ENCODE measurements at places on chromosomes 13 and 19.

DNA sequence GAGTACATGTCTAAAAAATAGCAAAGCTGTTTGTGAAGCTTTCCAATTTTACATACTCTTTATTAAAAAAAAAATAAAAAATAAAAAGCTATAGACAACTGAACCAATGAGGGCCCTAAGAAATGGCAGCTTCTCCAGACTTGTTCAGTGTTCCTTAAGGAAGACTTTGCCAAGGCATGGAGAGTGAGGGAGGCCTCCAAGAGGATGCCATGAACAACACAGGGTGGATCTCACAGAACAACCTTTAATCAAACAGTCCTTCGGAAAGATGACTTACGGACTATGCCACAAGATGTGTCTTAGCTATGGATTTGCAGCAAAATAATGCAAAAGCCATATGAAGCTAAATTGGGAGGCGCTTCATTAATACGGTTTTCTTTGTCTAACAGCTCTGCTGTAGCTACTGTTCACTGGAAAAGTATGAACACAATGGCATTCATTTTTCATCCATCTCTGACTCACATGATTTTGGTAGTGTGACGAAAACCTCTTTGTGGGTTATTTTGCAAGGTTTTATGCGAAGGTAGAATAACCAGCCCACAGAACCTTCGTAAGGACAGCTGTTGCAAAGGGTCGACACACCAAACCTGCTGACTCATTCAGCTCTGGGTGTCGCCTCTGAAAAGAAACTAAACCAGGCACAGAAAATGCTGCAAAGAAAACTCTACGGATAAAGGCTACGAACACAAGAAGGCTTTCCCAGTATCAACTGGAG is 27.7 kb downstream of the EFNB2 start:
- no peak for DNase-seq

DNA sequence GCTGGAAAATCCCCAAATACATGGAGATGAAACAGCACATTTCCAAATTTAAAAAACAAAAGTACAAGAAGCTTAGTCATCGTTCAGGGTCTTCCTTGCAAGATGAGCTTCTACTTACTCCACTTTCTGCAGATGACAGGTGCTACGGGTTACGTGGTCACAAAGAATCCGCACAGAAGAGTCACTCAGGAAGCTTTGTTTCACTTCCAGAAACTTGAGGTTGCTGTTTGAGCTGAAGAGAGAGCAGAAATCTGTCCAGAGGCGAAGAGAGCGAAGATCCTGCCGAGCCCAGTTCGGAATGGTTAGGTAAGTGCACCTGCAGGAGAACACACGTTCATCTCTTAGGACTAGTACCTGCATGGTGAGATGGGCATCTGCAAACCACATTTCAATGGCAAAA is 9.4 kb downstream of the NLRP7 start:
- DNase-seq, result no peak

- DNase-seq, result no peak
These were observed 4.1 kb upstream of the C1QTNF9B start for GRCh38 chr13:23901365-23901764.

DNA sequence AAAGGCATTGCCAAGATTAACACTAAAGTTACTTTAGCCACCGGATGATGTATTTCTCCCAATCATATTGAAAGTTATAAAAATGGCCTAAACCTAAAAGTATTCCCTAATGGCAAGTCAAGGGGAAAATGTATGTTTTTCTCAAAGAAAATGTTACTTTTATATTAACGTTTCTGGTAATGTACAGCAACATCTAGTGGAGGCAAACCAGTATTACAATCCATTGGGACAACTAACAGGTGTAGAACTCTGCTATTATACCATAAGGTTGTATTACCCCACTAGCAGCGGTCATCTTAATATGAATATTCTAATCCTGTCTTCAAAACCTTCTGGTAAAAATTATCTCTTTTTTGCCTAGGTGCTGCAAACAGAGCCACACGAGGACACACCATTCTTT is 69.2 kb downstream of the ZNF100 start:
- peak; percentile 75 for DNase-seq

DNA sequence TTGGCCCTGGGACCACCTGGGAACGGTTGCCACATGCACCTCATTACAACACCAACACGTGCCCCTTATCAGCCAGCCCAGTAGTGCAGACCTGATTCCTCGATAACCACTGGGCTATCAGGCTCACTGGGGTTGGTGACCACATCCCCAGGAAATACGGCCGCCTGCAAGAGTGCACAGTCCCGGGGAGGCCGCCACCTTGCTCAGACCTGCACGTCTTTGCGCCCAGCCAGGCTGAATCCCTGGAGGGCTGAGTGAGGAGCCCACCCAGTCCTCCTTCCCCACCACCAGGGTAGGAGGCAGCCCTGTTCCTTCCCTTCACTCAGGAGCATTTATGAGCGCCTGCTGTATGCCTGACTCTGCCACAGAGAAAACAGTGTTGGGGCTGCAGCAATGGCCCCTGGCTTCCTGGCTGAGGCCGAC is 67.8 kb downstream of the CEBPG start:
- no peak for DNase-seq

- DNase-seq, result no peak
These were observed 33.9 kb downstream of the KL start for GRCh38 chr13:33050161-33050560.

- no peak for DNase-seq
These were observed 177.3 kb upstream of the SLC10A2 start for GRCh38 chr13:103243495-103243894.

DNA sequence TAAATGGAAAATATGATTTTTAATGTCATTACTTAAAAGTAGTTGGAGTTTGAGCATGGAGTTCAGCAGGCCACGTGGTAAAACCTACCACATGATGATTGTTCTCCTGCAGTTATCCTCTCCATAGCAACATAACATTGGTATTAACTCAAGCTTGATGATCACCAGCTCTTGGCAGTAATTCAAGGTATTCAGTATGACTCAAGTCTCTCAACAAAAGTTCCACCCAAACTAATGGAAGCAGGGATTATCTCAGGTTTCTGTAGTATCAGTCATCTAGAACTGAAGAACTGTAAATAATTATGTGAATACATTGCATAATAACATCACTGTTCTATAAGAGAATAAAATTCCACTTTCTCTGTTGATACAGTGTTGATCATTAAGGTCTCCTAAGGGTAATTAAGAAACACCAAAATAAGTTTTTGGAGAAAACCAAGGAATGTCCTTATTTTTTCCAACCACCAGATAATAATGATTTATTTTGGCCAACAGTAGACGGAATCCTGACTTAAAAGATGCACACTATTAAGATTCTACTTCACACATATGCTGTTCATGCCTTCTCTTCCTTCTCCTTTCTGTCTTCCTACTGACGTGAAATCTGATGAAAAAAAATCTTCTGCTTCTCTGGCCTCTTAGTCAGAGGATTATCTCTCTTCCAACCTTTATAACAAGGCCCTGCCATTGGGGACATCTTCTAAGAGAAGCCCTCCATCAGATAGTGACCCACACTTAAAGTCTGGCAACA is 1092.3 kb downstream of the EFNB2 start:
- DNase-seq, result peak; percentile 33

DNA sequence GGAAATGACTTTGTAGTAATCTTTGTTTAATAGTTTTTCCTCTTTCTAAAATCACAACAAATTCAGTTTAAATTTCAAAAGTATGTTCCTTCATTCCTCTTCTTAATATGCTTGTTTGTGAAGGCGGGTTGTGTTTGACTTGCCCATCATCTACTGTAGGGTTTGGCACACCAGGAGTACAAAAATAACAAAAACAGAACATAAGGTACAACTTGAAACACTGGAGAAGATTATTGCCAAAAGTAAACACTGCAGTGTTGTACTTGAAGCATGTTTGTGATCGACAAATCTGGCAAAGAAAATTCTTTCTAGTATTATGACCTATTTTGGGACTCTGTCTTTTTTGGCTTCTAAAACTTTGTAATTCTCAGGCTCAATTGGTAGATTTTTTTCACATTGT is 518.6 kb downstream of the SLITRK5 start:
- no peak for DNase-seq

- peak; percentile 27 for DNase-seq
These were observed 44.8 kb downstream of the FLT1 start for GRCh38 chr13:28449826-28450773.

DNA sequence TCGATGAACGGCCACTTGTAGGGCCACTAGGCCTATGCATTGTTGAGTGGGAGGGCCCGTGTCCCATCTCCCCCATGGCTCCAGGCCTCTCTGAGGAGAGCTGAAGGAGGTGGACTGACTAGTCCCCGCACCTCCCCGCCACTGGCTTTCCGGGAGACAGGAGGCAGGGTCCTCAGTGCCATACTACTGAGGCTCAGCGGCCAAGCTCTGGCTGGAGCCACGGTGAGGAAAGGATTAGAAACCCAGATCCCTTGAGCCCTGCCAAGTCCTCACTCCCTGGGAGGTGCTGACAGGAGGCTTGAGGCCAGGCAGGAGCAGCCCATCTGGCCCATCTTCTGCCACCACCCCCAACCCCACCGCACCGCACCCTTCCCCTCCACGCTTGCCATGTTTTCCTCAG is 29.0 kb downstream of the CCDC8 start:
- no peak for DNase-seq

- no peak for DNase-seq
These were observed 29.5 kb downstream of the ZNF490 start for GRCh38 chr19:12581100-12581499.

DNA sequence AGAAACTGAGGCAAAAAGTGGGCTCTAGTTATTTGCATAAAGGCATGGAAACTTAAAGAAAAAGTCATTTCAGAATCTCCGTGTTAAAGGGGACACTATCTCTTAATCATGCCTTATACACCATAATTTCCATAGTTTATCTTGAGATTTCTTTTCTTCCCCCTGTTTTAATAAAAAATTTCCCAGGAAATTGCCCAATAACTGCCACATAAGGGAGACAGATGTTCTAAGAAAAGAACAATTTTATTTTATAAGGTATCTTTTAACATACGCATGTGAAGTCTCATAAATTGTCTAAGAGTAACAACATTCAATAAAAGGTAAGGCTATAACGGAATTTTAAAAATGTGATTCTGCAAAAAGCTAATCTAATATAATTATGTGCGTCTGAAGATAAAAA is 371.3 kb downstream of the IRS2 start:
- DNase-seq, result no peak

DNA sequence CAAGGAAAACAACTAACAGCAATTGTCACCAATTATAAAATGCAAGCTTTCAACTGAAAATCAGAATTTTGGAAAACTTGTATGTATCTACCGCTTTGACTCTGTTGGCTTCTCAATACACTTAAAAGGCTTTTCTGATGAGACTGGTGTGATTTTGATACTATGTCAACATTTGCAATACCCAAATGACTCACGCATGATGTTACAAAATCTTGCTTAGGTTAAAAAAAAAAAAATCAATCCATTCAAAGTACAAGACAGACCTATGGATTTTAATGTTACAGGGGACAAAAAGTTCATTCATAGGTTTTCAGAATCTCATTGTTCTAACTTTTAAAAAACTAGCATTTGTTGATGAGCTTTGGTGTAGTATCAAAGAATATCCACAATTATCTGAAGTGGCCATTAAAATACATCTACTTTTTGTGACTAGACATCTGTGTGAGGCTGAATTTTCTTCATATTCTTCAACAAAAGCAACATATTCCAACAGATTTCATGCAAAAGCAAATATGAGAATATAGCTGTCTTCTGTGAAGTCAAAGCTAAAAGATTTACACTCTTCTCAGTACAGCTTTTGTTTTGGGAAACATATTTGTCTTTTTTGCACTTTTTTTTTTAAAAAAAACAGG is 10.7 kb downstream of the ELF1 start:
- DNase-seq, result no peak
